Suppressor macrophage treated with lipopolysaccharide for 1 hour (primary cell): ENCODE measurements at places on chromosomes 2 and 18.

GRCh38 chr2:234025891-234026401, 24.6 kb upstream of the SPP2 start:
- DNase-seq, result no peak

DNA sequence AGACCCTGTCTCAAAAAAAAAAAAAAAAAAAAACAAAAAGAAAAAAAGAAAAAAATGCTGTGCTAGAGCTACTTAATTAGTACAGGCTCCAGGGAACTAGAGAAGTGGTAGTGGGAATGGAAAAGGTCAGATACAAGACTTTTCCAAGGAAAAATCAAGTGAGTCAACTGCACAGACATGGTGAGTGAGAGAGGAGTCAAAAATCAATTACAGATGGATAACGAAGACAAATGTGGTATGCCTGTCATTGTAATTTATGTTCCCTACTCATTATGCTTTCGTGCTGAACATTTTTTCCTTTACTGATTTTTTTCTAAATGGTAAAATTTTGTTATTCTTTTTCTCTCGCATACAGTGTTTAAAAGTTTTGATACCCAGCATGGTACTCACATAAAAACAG, 111.5 kb downstream of the MDH1 start:
- DNase-seq, result no peak

DNA sequence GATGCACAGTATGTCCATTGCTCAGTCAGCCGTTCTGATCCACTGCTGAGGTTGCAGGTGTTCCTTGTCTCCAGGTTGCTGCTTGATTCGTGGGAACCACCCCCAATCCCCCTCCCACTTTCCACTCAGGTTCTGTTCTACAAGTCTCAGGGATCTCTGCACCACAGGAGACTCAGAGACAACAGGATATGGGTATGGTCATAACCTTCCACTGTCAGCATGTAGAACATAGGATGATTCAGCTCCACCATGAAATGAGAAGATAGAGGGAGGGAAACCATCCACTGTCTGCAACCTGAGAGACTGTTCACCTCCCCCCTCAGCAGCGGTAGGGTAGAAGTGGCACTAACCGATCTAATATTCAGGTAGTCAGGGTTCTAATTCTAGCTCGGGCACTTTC, 19.0 kb upstream of the KLF7 start:
- DNase-seq, result no peak

DNA sequence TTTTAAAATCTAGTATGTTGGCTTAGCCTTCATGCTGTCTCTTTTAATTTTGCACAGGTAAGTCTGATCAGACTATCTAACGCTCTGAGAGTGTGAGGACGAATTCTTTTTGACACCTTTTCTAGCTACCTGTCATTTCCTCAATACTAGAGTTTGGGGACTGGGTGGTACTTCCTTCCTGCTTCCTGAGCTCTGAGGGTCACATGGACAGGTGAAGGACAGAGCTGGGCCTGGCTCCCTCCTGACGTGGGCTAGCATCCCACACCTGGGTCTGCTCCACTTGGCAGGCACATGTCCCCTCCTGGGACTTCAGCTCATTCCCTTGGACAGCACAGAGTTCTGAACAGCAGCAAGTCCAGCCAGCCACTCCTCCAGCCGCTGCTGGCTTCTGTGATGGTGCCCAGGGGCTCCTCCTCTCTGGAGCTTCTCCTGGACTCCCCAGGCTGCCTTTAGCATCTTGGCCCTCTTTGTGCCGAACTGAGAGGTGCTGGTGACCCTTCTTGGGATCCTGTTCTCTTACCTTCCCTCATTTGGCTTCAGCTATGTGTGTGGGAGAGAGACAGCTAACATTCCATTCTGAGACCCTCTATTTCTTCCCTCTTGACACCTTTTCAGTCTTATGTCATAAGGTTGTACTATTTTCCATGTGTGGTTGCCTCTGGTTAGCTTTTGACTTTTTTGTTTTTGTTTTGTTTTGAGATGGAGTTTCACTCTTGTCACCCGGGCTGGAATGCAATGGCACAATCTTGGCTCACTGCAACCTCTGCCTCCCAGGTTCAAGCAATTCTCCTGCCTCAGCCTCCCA, 106.9 kb downstream of the B3GNT2 start:
- DNase-seq, result no peak

- no peak for DNase-seq
Observed at GRCh38 chr2:212968284-212969081, 182.9 kb downstream of the IKZF2 start.

DNA sequence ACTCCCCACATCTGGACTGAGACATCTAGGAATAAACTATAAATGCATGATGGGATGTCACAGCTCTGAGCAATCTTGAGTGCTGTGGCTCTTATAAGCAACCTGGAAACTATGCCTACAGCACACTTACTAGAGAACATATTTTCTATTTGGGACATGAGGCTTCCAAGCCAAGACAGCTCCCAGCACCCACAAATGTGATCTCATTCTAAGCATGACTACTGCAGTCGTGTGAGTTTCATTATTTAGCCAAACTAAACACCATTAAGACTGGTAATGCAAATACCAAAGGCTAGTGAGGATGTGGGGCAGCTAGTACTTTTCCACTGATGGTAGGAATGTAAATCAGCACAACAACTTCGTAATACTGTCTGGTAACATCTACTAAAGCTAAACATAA, 72.5 kb downstream of the RTTN start:
- no peak for DNase-seq

DNA sequence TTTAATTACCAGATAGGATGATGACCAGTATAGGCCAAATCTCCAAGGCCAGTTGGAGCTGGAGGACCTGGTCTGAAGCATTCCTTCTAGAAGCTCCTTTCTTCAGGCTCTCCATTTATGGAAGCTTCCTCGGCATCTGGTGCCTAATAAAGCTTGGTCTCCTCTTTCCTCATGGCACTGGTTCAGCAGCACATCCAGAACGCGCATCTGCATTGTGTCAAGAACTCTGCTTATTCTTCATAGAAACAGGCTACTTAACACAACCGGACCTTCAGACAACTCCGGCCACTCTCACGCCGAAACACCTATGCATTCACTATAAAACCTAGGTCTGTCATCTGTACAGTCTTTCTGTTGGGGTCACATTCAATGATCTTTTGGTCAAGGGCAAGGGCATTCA, 99.8 kb downstream of the COL6A3 start:
- no peak for DNase-seq

DNA sequence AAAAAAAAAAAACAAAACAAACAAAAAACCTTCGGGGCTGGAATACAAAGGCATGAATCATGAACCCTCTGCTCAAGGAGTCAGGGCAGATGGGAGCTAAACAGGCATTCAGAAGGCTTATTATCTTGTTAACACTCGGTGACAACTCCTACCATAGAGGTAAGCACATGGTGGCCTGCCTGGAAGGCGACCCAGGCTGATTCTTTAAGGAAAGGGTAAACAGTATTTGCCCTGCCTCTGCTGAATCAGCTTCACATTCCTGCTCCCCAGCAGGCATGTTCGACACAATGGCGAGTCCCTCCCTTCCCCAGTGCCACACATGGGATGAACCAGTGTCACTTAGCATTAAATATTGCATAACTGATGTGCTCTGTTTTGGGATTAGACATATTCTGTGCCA, 191.9 kb downstream of the ARL4C start:
- DNase-seq, result no peak

DNA sequence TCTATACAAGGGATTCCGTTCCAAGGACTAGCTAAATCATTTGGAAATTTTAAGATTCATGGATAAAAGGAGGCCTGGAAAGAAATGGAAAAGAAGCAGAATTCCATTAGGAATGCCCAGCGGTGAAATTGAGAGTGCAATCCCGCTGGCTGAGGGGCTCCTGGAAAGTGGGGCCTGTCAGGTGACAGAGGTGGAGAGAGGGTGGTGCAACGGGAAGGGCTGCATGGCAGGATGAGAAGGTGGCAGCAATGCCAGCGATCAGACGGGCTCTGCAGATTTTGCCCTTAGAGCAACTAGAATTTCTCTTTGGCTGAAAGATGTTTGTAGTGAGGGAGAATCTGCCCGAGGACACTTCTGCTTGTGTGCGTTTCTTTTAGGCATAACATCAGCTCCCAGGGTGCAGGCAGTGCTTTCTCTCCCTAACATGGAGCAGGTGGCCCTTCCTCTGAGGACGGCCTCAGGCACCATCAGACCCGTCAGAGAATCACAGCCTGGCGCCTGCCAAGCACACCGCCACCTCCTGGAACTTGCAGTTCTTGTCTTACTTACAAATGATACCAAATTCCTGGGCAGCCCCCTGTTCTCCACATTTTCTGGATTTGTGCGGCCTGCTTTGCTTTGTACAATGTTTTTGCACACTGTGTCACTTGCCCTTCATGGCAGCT, 261.6 kb downstream of the NDUFA10 start:
- no peak for DNase-seq

DNA sequence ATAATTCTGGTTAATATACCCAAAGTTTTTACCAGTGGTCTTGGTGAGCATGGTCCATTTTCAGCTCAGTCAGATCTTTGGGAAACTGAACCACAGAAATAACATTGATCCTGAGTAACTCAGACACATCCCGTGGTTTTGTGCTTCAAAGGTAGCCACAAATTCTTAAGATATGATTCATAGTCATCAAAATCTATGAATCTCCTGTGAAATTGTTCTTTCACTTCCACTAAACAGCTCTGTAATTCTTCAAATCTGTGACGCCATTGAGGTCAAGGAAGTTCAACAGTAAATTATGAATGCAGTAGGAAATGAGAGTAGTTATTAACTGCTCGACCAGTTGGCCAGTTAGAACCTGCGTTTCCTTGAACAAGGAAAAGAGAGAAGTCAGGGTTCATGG, 147.3 kb downstream of the IRS1 start:
- peak; percentile 59 for DNase-seq

DNA sequence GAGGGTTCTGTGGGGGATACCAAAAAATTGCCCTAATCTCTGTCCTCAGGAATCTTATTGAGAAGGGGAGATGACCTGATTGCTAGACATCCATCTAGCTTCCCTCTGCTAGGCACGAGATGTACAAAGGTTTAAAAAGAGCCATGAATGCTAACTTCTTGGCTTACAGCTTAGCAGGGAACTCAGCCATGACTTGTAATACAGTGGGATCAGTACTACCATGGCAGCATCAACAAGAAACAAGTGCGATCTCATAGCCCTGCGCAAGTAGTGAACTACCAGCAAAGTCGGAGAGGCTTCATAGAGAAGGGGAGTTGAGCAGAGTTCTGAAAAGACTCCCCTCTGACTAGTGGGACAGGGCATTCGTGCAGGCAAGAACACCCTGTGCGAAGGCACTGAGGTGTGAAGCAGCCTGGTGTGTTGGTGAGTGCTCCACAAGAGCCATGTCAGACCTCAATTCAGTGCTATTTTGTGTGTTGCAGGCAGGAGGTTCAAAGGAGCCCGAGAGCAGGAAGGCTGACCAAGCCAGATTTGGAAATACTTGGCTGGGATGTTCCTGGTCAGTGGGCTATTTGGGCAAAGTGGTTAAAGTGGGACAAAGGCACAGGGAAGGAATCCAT, 130.0 kb downstream of the FMNL2 start:
- DNase-seq, result no peak

DNA sequence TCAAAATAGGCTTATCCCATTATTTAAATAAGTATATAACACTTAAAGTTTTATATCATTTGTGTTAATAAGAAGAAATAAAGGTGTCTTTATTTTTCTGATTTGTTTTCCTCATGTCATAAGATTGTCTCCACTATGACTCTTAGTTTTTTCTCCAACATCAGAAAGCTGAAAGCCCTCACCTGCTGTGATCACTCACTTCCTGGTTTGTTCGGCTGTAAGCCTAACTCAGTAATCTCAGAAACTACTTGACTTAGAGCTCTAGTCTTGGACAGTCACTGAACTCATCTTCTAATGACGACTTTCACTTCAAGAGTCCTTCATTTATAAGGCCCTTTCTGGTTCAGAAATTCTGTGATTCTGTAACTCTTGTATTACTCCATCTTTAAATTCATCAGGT, 311.0 kb downstream of the ZEB2 start:
- no peak for DNase-seq

DNA sequence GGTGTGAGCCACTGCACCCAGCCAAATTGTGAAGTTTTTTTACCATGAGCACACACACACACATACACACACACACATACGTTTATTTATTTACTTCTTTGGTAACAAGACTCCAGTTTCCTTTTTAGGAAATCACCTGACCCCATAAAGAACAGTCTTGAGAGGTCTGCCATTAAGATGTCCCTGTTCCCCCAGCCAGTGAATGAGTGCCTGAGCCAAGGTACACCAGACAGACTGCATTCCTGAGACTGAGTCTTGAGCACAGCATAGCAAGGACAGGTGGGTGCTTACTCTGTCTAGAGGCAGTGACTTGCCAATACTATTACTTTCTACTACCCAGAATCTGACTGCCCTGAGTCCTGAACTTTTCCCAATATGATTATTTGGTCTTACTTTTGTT, 167.2 kb upstream of the SATB2 start:
- no peak for DNase-seq

DNA sequence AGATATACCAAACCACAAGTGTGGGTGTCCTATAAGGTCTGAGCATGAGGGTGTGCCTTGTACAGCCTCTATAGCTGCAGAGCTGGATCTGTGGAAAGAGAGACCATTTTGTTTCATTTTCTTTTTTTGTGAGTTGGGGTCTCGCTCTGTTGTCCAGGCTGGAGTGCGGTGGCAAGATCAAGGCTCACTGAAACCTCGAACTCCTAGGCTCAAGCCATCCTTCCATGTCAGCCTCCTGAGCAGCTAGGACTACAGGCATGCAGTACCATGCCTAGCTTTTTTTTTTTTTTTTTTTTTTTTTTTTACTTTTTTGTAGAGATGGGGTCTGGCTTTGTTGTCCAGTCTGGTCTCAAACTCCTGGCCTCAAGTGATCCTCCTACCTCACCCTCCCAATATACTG, 10.7 kb downstream of the KIF3C start:
- no peak for DNase-seq
